ENCODE measurements at places on chromosomes 7 and 10.

GRCh38 chr7:125423458-125424155 lies 494.0 kb upstream of the POT1 start:
- no peak for DNase-seq

DNA sequence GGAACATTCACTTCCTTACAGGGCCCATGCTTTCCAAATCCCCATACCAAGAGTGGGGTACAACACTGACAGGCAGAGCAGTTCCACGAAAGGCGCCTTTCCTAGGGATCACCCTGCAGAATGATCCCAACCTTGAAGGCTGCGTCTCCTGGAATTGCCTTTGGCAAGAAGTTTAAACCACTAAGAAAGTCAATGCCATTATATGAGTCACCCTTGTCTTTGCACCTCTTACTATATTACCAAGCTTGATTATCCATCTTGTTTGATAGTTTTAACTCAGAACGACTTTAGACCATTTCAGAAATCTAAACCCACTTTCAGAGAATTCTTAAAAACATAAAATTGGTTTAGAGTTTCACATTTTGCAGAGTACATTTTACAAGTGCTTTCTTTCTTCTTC lies 282.1 kb downstream of the ARHGAP12 start:
- no peak for DNase-seq

GRCh38 chr7:41048771-41049170 lies 654.1 kb downstream of the INHBA start:
- no peak for DNase-seq

DNA sequence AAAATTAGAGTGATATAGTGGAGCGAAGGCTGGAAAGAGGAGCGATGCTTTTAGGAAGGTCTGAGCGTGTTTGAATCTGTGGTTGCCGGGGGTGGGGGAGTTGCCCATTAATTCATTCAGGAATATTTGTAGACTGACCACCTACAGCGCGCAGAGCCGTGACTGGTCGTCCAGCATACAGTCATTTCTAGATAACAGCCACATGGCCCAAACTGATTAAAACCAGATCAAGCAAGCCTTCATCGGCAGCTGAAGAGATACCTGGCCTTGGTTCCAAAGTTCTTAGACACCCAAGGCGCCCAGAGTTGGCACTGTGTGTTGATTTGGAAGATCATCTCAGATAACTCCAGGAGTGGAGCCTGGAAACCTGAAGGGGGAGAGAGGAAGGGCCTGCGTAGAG lies 1.7 kb downstream of the PROSER2 start:
- DNase-seq = no peak

- no peak for DNase-seq
Measured at GRCh38 chr10:112283100-112283499, at the start of gene TECTB. Gene TECTB (plus strand): TSS chr10:112283400. CDS start chr10:112283735, 335 bp downstream.

GRCh38 chr10:58023341-58024073 lies 244.2 kb downstream of the IPMK start:
- no peak for DNase-seq

- no peak for DNase-seq
Measured at GRCh38 chr10:88184543-88185297, 321.3 kb downstream of the PTEN start.

DNA sequence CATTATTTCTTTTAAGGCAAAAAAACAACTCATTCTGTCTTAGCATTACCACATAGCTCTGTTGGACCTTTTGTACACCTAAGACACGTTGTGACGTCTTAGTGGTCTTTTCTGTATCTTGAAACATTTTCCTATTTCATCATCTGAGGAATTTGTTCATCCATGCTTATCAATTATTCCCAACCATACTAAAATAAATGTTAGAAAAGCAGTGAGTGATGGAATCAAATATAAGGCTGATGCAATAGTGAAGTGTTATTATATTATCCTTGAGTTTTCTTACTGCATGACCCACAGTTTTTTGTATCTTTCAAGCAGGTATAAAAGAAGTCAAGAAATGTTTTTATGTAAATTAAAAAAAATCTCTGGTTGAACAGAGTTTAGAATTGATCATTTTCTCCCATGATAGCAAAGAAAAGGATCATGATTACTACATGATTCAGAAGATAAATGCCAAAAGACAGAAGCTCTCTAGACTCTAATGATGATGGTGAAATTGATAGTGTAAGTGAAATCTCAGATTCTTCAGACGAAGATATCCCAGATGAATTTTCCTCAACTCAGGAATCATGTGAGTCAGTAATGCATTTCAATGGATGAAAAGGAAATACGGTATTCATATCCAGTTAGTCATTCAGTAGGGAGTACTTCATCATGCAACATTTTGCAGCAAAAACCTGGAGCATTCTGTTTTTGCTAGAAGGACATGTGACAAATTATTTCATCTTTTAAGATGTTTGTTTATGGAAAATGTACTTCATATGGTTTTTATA lies 51.4 kb downstream of the CELF2 start:
- no peak for DNase-seq

- DNase-seq = no peak
Measured at GRCh38 chr7:127941476-127942210, 89.6 kb downstream of the LRRC4 start.

All from activated CD8-positive, alpha-beta memory T cell treated with anti-CD3 and anti-CD28 coated beads for 1 hour (primary cell).